ENCODE measurements at places on chromosomes 11 and 22.

DNA sequence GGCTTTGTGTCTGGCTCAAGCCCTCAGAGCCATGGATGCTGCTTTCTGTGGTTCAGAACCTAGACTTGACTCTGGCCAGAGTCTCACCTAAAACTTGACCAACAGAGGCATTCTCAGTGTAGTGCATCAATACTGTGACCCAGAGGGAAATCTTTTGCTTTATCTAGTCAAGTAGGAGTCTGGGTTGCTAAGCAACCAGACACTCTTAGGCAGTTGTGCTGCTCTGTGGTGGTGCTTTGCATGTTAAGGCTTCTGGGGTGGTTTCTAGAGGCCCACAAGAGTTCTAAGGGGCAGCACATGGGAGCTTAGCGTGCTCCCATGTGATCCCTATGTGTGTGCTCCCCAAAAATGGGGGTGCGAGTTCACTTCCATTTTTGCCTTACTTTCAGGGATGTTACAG lies 224.6 kb upstream of the PLET1 start:
- DNase-seq = no peak

GRCh38 chr11:93659196-93659595 lies 2.3 kb upstream of the CEP295 start:
- DNase-seq = peak; percentile 97

- no peak for DNase-seq
Observed at GRCh38 chr22:17397756-17398547, 28.7 kb downstream of the CECR2 start.

GRCh38 chr11:36008584-36008983 lies 64.7 kb downstream of the LDLRAD3 start:
- DNase-seq = no peak
